ENCODE measurements at places on chromosomes 11 and 22. TPM values are rescaled to one million over a fixed set of nuclear protein-coding genes. Genes with fewer than 3 reads are reported as not detected.

MS4A12 gene
- total RNA-seq, result not detected

RAG2 gene
- total RNA-seq, result not detected

ELF5 gene
- total RNA-seq, result not detected

FERMT3 gene
- total RNA-seq, result 0.59 TPM

SMTNL1 gene
- total RNA-seq, result not detected

OR6X1 gene
- not detected for total RNA-seq

- DNase-seq, result no peak
Observed at GRCh38 chr11:117497206-117497951, 169.7 kb downstream of the CEP164 start.

- DNase-seq, result no peak
Observed at GRCh38 chr22:27877501-27877900, 41.6 kb downstream of the PITPNB start.

- no peak for DNase-seq
Observed at GRCh38 chr11:125872138-125872491, 15.4 kb upstream of the HYLS1 start.

DNA sequence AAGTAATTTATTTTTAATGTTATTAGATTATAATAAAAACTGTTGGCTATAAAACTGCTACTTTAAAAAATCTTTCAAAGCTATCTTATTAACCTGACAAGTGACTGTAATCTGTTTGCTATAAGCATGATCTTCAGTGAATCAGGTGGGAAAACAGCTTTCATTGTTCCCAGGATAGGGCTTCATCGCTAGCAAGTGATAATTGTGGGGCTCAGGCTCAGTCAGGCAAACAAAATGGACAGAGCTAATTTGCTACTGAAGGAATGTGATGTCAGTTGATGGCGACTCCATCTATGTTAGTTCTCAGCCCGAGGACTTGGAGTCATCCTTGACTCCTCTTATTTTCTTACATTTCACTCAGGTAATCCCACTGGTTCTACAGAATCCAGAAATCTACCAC lies 125.0 kb downstream of the RASSF10 start:
- peak; percentile 37 for DNase-seq

- DNase-seq, result no peak
Observed at GRCh38 chr11:86486261-86487030, 111.8 kb downstream of the CCDC81 start.

GRCh38 chr11:64267207-64267945 lies 16.0 kb downstream of the PLCB3 start:
- peak; percentile 90 for DNase-seq

DNA sequence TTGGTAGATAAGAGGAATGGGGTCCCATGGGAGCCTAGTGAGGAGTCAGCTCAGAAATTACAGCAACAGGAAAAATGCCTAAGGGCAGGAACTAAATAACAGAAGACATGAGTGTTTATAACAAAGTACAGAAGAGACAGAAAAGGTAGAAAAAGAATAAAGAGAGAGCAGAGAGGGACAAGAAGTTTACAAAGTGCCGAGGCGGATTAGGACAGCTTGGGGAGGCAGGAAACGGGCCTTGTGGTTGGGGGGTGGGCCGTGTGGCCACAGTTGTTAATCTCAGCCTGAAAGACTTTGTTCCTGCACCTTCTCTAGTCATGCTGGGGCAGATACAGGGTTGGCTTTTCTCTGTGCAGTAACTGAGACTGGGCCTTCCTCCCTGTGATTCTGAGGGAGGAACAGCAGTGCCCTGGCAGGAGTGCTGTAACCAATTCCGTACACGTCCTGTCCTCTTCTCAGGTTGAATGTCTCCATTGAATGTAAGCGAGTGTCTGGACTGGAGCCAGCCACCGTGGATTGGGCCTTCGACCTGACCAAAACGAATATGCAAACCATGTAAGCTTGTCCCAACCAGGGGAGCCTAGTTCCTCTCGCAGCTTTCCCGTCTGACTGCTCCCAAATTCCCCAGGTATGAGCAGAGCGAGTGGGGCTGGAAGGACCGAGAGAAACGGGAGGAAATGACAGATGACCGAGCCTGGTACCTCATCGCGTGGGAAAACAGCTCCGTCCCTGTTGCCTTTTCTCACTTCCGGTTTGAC lies 13.2 kb downstream of the NAA40 start:
- peak; percentile 43 for DNase-seq

DNA sequence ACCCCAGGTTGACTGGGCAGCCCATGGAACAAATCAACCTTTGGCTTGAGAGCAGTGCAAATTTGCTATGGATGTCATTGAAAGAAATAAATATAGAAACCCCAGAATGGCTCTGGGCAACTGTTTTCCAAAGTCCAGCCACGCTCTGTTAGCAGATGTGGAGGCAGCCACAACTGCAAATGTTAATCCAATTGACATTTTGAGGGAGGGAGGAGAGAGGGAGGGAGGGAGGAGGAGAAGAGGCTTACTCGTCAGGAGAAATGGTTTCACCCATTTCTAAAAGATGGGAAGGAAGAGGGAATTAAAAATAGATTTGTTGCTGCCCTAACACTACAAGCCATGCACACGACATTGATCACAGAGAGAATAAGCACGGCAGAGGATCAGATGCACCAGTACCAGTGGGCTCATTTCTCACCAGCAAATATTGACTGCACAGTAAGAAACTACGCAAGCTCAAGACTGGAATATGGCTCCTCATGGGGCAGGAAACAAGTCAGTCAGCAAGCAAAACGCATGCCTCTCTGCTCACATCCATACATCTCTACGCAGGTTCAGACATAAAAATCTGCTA lies 229.1 kb downstream of the LARGE1 start:
- no peak for DNase-seq

Measured in osteoblast (primary cell).